ENCODE measurements at places on chromosomes 3 and 15.

GRCh38 chr3:12752809-12753208 lies 6.2 kb downstream of the TMEM40 start:
- DNase-seq = no peak

DNA sequence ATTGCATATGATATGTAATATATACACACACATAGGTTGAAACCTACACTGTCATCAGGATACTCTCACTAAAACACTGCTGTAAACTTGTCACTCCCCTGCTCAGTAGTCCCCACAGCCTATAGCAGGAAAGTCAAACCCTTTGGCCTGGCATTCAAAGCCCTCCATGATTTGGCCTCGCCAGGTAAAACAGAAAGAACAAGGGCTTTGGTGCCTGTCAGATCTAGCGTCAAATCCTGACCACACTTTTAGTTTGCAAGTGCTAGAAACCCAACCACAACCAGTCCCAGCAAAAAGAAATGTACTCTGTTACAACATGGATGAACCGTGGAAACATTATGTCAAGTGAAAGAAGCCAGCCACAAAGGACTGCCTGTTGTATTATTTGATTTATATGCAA lies 11.4 kb downstream of the CRABP1 start:
- no peak for DNase-seq

DNA sequence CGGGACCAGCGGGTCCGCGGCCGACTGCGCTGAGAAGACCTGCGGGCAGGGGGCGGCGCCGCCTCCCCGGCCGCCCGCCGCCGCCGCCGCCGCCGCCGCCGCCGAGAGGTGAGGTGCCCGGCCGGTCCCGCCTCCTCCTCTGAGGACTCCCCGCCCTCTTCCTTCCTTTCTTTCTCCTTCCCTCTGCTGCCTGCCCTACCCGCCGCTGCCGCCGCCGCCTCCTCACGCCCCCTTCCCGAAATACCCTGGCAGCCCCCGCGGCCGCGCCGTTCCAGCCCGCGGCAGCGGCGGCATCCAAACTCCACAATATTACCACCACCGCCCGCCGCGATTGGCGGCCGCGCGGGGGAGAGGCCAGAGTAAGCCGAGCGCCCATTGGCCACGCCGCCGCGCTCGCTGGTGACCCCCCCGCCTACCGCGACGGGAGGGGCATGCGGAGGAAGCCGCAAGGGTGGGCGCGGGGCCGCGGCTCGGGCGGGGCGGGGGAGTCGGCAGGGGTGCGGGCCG lies 61.8 kb upstream of the ANKRD28 start:
- no peak for DNase-seq

- DNase-seq = no peak
Measured at GRCh38 chr15:99303907-99304306, 52.6 kb downstream of the LRRC28 start.

Data from keratinocyte (primary cell).